ENCODE measurements at places on chromosomes 2 and 18. TPM values are rescaled to one million over a fixed set of nuclear protein-coding genes. Genes with fewer than 3 reads are reported as not detected.

The HAAO gene
- 0.90 TPM for total RNA-seq

DNA sequence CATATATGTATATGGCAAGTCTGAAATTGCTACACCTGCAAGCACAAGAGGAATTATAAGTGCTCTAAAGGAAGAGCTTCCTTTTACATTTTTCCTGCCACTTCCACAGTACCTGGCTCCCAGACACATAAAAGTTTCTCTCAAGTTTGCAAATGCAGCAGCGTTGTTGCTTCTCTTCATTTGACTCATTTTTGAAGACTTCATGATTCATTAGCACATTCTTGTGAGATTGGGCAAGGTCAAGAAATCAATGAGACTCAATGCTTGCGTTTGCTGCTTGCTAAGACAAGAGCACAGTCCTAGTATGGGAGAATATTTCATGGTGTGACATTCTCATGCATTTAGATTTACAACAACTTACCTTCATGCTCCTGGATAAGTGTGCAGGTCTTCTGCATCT lies 42.6 kb upstream of the PDCL3 start:
- no peak for DNase-seq

- DNase-seq = no peak
These were observed 31.4 kb downstream of the GAREM1 start for GRCh38 chr18:32439241-32439640.

DNA sequence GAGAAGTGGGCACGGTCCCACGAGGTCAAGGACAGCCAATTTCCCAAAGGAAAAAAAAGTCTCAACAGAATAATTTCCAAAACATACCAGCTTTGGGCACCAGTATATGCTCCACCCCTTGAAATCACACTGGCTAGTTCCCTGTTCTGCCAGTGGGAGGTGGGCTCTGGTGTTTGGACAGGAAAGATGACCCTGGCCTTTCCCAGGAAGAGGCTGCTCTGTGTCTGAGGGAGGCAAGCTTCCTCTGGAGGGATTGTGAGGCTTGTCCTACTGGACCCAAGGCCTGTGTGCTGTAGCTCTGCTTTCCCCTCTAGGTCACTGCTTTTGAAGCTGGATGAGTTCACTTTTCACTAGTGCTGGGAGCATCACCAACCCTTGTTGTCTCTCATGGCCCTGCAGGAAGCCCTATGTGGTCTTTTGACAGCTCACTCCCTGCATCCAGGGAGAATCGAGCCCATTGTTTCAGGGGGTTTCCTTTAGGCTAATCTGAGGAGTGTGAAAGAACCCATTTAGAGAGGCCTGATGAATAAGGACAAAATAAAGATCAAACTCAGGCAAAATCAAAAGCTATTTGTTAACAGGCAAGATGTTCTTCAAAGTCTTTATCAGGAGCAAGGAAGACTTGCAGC lies 36.3 kb downstream of the CXCR4 start:
- no peak for DNase-seq

The GPR155 gene
- 1.6 TPM for total RNA-seq

DNA sequence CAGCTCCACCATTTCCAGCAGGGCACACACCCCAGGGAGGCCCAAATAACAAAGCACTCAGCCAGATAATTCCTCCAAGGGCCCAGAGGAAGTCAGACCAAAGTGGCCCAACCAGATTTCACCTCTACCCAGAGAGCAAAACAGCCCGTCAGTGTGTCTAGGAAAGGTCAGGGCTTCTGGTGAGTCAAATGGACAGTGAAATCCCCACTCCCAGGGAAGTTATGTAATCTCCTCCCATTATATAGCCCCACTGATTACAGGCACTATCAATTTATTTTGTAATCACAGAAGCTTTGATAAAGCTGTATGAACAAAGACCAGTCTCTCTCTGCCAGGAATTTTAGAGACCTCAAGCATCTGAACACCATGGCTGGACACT lies 4.0 kb downstream of the B4GALT6 start:
- DNase-seq = no peak
